ENCODE measurements at places on chromosomes 6 and 20. TPM values are rescaled to one million over a fixed set of nuclear protein-coding genes. Genes with fewer than 3 reads are reported as not detected.

Gene MROH8
- 0.11 TPM for total RNA-seq

Gene EFCAB8
- not detected for total RNA-seq

Gene RBBP8NL
- not detected for total RNA-seq

Gene MBOAT1
- 10.5 TPM for total RNA-seq

Gene GPX5
- total RNA-seq, result not detected

- no peak for DNase-seq
Measured at GRCh38 chr6:145367149-145367548, 368.2 kb downstream of the EPM2A start.

GRCh38 chr6:111012143-111012452, 30.3 kb downstream of the RPF2 start:
- no peak for DNase-seq

DNA sequence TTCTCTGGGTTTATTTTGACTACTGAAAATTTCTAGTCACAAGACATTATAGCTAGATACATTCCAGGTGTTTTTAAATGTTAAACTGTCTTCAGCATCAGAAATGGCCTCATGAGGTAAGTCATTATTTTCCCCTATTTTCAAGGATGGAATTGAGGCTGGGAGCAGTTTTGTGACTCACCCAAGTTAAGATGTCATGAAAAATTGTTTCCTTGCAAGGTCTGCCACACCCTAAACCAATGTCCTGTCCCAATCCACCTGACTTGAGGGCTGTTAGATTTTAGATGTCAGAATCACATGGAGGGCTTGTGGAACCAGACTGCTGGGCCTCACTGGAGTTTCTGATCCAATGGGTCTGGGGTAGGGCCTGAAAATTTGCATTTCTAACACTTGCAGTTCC, 16.9 kb downstream of the SLC22A3 start:
- no peak for DNase-seq

- no peak for DNase-seq
Measured at GRCh38 chr20:35903843-35904242, 50.5 kb downstream of the SCAND1 start.

DNA sequence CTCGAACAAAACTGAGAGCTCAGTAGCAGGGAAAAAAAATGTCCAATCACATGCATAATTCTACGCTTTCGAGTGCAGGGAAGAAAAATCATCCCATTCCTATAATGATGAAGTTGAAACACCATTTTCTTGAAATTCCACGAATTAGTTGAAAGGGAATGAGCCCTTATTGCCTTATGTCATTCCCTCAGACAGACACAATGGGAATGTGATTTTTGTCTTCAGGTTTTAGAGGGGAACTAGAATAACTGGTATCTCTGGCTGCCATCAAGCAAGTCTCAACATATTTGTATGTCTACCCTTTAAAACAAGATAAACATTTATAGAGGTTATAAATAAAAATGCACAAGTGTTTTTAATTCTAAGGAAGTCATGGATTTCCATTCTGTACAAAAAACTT, 87.9 kb downstream of the KIF13A start:
- no peak for DNase-seq

DNA sequence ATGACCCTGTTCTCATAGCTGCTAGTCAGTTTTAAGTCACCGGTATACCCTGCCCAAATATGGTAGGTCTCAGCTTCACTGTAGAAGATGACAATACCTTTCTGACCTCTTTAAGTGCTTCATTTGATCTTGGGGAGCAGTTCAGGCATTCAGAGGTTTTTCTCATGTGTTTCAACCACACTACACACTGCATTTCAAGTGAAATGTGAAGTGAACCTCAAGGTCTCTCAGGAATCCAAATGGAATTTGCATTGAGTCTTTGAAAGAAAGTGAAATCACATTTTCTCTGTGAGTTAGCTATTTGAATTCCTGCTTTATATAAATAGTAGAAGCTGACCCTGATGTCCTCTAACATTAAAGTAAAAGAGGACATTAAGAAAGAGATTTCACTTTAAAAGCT, 461.6 kb downstream of the ADGRB3 start:
- no peak for DNase-seq

- no peak for DNase-seq
Measured at GRCh38 chr6:18441251-18441979, 54.3 kb downstream of the RNF144B start.

- DNase-seq, result no peak
Measured at GRCh38 chr20:39700528-39700927, 738.4 kb downstream of the DHX35 start.

DNA sequence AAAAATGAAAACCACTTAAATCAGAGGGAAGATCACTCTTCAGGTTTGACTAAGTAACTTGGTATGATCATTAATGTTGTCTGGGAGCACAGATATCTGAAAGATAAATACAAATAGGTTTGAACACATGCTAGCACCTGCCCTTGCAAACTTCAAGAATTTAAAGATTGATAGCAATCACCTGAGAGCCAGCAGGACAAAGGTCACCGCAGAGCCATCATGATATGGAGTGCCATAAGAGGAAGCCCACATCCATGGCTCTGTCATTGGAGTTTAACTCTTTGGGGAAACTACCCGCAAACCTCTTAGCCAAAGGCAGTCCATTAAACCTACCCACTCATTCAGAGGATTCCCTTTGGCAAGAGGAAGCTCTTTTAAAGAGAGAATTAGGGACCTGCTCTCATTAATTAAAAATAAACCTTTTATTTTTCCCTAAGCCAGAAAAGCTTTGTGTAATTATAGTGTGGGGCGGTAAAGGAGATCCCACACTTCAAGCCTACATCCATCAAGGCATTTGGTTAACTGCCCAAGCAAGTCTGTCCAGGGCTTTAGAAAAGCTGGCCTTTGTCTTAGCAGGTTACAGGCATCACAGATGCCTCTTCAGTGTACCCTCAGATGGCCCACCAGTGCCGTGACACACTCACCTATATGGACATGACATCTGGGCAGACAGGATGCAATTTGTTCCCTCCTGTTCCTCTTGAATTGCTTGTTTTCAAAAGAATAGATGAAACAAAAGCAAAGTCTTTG, 73.0 kb downstream of the SASH1 start:
- no peak for DNase-seq

DNA sequence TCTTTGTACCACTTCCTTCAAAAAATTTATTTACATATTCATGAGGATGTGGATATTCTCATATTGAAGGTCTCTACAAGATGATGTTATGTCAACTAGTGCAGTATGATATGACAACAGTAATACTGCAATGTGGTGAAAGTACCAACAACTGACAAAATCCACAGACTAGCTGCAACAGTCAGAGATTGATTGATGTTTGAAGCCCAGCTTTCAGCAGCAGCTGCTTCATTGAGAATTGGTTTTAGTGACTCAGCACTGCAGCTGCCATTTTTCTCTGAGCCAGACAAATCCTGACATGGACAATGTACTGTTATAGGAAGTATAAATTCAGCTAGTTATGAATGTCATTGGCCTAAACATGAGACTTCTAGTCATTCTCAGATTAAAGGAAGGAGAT, 53.8 kb downstream of the PKIB start:
- DNase-seq, result no peak

DNA sequence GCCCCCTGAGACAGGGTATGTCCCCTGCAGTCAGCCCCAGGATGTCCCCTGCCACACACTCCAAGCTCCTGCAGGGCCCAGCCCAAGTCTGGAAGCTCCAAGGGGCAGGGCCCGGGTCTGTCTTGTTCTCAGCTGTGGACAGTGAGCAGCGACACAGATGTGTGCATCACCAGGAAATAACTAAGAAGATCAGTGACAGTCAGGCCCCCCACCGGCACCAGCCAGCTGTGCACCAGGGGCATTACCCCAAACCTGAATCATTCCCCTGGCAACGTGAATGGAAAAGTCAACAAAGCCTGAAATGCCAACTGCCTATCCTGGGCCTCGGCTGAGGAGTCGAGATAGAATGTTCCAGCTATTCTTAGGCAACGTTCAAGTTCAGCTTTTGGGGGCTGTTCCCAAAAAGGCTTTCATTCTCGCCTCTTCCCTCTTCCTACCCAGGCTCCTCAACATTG, 105.0 kb downstream of the PREX1 start:
- DNase-seq, result peak; percentile 80

DNA sequence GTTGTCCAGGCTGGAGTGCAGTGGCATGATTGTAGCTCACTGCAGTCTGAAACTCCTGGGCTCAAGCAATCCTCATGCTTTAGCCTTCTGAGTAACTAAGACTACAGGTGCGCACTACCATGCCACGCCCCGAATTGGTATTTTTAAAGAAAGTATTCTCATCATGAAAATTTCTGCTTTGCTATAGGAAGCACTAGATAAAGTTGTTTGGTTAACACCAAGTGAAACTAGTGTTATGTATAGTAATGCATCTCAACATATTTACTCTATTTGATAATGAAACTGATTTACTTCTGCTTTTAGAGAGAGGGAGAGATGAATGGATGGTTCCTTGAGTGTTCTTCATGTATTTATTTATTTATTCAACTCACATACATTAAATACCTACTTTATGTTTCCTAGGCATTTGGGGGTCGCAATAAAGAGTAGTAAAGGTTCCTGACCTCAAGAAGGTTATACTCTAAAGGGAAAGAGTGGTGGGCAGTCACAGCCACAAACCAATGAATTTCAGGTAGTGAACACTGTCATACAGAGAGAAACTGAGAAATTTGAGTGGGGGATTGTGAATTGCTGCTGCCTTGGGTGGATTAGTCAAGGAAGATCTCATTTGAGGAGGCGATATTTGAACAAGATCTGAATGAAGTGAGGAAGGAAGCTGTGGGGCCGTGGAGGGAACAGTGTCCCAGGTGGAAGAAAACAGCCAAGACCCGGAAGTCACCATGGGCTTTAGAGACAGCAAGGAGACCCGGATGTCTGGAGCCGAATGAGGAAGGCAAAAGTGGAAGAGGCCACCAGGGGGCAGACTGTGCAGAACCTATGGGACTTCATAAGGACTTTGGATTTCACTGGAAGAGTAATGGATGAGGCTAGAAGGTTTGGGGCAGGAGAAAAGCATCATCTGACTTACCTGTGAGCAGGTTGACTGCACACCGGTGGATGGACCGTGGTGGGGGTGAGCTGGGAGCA, 185.6 kb downstream of the TSHZ2 start:
- peak; percentile 63 for DNase-seq

GRCh38 chr20:63749597-63750508, 10.3 kb downstream of the SLC2A4RG start:
- no peak for DNase-seq

GRCh38 chr20:62507991-62508640, 32.3 kb upstream of the GATA5 start:
- no peak for DNase-seq

- DNase-seq, result no peak
Measured at GRCh38 chr20:13092111-13092510, 83.3 kb downstream of the SPTLC3 start.

DNA sequence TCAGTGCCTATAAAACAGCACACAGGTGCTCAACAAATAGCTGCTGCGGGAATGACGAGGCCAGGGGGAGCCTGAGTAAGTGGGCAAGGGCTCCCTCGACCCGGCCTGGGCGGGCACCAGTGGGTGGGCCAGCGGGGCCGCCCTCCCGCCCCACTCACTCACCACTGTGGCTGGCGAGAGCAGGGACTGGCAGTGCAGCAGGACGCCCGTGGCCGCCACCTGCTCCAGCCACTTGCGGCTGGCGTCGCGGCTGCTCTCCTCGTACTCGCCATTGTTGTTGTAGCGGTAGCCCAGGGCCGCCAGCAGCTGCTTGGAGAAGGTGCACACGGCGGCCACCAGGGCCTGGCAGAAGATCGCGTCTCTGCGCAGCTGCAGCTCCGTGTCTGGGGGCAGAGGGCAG, 191.5 kb downstream of the PREX1 start:
- no peak for DNase-seq

DNA sequence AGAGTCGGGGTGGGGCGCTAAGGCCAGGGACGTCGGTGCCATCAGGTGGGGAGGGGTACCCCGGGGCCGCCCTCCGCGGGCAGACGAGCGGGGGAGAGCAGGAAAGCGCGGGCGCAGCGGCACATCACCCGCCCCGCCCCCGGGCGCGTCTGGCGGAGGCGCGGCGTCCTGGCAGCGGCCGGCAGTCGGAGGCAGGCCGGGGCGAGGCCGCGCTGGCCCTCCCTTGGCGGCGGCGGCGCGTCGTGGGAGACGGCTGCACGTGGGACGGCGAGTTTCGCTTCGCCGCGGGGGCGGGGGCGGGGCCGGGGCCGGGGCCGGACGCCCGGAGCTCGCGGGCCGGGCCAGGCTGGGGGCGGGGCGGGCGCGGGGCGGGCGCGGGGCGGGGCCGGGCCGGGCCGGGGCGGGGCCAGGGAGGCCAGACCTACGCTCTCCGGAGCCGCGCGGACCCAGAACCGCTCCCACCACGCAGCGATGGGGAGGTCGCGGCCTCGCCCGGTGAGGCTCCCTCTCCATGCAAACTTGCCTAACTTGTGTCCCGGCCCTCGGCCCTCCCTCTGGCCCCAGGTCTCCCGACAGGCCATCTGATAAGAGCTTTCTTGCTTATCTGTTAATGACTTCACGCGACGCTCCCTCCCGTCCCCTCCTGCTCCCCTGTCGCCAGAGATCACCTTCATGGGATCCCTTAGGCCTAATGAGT, 12.5 kb downstream of the ITPR3 start:
- peak; percentile 80 for DNase-seq
